NCI-H2081 treated with DMSO at 0.1 percent for 48 hours (cell line): ENCODE measurements at places on chromosomes 5 and 9.

DNA sequence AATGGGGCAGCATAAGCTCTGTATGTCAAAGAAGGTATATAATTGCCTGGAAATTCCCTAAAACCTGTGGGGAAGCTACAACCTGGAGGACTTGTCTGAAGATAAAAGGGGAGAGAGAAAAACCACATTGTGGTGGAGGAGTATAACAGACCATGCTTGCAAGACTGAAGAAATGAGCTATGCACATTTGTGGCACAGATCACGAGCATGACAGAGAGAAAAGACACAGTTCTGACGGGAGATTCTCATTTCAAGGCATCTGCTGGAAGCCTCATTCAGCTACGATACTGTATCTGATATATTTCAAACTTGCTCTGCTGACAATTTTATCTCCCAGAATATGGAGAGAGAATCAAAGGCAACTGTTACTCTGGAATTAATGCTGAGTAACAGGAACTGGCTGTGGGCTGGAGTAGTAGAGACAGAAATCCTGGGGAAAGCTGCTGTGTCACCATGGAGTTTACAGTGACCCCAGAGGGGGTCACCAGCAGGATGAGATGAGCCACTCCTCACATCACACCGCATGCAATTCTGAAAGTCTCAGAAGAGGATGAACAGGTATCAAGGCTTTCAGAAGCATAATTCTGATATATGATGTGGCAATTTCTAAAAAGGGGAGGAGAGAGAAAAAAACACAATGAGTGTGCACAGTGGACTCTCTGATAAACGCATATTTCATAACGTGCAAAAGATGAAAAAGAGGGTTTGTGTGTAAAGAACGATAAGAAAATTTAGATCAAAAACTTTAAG is 528.8 kb downstream of the IRX1 start:
- DNase-seq = no peak

GRCh38 chr9:94945197-94946144 is 219.0 kb downstream of the AOPEP start:
- DNase-seq = no peak

GRCh38 chr9:90890146-90890810 is 88.7 kb downstream of the SYK start:
- DNase-seq = no peak

- no peak for DNase-seq
Observed at GRCh38 chr5:56053363-56053762, 58.6 kb upstream of the IL6ST start.

DNA sequence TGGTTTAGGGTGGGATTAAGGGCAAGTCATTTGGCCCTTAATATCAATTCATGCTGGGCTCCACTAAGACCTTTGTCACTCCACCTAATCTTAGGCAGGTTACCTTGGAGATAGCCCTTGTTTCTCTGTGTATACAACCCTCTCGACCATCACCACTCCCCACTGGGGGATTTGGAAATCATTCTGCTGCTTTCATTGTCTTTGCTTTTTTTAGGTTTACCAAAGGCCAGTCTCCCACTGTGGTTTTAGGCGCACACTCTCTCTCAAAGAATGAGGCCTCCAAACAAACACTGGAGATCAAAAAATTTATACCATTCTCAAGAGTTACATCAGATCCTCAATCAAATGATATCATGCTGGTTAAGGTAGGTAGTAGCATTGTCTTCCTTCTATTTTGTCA is 6.2 kb downstream of the GZMK start:
- no peak for DNase-seq

- no peak for DNase-seq
Observed at GRCh38 chr5:163585206-163585605, 79.8 kb downstream of the MAT2B start.

GRCh38 chr5:32522429-32523143 is 62.8 kb upstream of the SUB1 start:
- no peak for DNase-seq

DNA sequence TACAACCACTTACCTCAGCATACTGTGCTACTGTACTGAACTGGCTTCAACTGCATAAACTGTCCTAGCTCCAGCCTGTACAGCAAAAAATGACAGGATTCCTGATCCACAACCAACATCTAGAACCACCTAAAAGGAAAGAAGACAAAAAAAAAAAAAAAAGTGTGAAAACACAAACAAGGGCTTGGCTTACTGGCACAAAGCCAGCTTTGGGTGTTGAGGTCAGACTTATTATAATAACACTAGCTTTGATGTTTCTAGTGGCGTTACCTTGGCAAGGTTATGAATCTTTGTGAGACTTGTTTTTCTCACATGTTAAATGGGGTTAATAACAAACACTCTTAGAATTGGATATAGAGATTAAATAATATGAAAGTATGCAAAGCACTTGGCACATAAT is 148.5 kb upstream of the PUM3 start:
- DNase-seq = no peak

GRCh38 chr9:18791074-18791473 is 241.9 kb downstream of the SAXO1 start:
- DNase-seq = no peak

DNA sequence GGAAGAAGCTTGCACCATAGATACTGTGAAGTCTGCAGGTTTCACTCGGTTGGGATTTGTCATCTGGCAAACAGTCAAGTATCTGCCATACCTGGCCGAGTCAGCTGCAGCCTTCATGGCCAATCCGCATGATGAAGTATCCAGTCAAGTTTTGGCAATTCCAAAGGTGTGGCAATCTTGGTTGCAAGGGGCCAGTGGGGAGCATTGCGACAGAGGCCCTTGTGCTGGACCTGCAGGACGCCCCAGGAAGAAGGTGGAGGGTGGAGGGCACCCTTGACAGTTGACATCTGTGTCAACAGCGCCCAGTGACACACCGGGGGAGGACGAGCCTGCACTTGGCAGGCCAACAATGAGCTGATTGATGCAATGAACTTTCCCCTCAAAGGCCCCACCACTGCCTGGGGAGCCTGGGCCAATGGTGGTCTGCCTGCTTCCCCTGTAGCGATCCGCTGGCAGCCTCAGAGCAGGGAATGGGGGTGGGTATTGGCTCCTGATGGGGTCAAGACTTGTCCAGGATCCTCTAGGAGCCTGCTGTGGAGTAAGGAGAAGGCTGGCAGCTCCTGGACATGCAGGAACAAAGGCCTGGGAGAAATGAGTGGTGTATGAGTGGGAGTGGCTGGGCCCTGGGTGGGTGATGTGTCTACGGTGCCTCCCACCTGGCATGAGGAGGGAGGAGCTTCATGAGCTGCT is 122.8 kb upstream of the PITX1 start:
- no peak for DNase-seq

DNA sequence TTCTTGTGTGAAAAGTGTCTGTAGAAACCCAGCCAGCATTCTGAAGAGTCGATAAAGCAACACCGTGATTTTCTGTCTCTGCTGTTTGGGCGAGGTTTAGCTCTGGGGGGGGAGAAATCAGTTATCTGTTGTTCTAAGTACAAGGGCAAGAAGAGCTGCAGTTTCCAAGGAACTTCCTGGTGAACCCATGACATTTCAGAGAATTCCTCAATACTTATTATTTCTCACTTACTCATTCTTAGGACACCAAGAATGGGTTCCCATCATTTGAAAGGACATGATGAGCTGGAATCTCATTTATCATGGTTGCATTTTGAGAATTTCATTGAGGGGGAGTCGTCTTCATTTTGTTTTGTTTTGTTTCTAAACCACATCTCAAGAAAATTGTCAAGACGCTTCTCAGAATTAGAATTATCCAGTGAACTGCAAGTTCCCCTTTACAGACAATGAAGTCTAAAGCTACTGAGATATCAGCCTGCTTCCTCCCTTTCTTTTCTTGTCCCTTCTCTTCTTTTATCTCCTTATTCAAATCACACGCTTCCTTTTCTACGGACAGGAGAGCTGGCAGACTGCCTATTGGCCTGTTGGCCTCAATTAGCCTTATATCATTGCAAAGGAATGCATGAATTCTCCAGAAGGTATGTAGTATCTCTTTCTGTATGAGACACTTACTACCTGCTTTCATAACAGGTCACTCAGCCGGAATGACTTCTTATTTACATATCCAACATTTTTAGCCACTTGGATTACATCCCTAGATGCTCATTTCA is 53.7 kb downstream of the ZNF462 start:
- DNase-seq = no peak

DNA sequence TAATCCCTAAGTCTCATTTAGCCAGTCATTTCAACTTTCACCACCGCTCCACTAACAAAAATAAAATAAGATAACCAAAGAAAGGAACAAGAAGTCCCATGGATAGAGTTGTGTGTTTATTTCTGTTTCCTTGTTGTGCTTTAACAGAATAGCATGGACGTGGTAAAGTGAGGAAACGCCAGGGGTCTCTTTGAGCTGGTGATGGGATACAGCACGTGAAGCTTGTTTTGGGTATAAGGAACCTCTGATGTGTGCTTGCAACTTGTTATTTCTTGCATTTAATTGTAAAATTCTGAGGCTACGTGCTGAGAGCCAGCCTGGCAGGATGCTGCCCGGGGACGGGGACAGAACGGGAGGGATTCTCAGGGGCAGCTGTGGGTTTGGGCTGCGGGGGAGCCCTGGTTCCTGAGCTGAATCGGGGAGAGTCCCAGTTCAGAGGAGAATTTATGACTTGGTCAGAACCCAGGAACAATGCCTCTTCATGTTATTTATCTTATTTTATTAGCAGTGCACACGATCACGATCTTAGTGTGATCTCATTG is 63.4 kb downstream of the ANKRD33B start:
- DNase-seq = no peak

GRCh38 chr5:170865622-170866021 is 3.8 kb downstream of the RANBP17 start:
- no peak for DNase-seq

GRCh38 chr5:56918054-56918453 is 8.7 kb downstream of the SETD9 start:
- no peak for DNase-seq

DNA sequence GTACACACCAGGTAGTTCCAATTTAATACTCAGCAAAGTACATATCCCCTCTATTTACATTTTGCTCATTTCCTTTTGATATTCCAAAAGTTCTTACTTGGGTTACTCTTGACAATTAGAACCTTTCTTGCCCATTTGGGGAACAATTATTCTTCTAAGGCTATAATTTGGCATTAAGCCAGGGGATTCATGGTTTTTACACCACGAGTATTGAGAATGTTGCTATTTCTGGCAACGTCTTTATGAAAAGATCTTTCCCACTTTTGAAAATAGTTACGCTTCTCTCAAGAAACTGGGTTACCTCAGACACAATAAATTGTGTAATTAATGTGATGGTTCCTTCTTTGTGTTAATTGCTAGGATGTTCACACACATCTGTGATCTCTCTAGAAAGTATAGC is 11.5 kb upstream of the CAAP1 start:
- no peak for DNase-seq

DNA sequence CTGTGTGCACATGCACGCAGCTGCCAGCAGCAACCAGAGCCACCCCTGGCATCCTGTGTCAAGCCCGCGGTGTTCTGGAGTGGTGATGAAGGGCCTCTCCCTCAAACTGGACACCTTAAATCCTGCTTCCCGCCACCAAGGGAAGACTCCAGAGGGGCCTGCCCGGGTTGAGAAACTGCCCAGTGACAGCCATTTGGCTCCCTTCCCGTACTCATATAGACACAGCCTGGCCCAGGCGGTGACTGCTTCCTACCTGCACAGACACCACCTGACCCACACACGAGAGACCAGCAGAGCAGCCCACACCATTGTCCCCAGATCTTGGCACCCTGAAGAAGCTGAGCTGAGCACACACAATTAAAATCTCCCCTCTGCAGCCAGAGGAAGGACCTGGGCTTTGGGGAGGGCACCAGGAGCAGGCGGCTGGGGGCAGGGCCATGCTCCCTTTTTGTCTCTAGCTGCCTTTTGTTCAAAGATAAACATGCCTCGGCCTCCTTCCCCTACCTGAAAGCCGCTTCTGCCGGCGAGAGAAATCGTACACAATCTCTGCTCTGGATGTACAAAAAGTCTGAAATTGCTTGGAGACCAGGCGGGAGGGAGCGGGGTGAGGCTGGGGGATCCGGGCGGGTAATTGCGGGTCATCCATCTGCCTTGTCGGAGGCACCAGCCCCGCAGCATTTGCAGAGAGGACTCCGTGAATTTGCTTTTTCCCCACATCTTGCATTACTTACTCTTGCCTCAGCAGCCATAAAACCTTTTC is 78.4 kb downstream of the TSPAN17 start:
- DNase-seq = peak; percentile 67

GRCh38 chr5:1446602-1447343 is 1.5 kb upstream of the SLC6A3 start:
- no peak for DNase-seq

DNA sequence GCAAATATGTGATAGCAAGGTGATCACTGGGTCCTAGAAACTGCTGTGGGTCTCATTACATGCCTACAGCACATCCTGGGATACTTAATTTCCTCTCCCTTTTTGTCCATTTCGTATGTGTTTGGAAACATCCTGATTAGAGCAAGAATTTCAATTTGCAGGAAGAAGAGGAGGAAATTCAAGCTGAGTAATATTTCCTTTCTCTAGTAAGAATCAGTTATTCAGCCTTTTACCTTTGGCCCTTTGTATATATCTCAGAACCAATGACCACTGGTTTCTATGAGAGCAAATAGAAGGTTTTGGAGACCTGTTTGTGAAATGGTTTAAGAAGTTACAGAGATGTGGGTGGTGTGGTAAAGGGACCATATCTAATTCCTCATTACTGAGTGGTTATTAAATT is 171.6 kb downstream of the RMI1 start:
- DNase-seq = no peak

- DNase-seq = no peak
Observed at GRCh38 chr5:174760721-174761120, 36.3 kb downstream of the MSX2 start.

DNA sequence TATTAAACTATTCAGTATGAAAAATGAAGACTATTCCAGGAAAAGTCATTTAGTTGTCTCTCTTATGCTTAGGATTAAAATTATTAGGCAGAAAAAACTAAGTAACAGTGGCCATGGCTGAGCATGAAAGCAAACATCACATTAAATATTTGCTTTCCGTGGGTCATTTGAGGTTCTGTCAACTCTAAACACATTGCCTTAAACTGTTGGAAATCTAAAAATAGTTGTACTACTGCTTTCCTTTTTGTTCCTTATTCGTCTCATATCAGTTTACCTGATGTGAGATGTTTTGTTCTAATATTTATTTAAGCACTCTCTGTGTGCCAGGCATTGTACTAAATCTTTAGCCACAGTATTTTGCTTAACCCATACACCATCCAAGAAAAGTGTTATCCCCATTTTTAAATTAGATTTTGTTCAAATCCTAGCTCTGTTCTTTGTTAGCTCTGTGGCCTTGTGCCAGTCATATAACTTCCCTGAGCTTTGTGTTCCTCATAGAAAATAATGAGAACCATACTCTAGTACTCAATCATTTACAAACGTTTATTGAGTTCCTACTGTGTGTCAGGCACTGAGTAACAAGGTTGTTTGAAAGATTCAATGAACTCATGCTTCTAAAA is 18.7 kb upstream of the ZNF608 start:
- DNase-seq = peak; percentile 91
